Gastrocnemius medialis (tissue), 4 donors: ENCODE measurements at places on chromosomes 13 and 19.

GRCh38 chr13:98450026-98450425, 126.9 kb downstream of the STK24 start:
- DNase-seq: no peak

- no peak for DNase-seq
Observed at GRCh38 chr19:805600-806550, 8.6 kb downstream of the PTBP1 start.

DNA sequence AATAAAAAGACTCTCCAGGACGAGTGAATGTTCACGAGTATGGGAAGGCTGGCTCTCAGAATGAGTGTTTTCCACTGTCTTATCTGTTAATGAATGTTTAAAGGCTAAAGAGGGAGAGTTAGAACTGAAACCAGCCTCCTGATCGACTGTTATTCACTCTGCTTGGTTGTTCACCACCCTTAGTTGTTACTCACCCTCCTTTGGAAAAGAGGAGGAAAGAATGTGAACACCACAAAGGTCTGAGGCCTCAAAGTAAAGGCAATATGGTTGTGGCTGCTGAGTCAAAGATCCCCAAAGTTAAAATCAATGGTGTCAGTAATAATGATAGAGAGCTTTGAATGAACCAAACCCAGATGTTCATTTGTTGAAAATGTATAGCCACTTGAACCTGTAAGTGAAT, 1793.2 kb upstream of the PCDH20 start:
- DNase-seq: no peak

DNA sequence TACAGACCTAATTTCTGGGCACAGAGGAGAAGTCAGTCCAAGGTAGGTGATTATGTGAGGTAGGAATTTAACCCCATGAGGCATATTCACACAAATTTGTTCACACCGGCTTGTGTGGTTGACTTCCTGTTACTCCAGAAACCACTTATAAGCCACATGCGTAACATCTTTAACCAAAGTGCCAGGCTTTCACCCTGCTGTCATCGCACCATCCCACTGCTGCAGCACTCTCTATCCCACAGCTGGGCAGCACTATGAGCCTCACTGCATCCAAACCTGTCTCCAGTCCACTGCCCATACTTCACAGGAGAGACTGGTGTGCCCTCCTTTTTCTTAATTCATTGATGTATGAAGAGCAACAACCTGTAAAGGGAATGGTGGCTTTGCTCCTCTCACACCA, 128.2 kb upstream of the ARGLU1 start:
- no peak for DNase-seq

DNA sequence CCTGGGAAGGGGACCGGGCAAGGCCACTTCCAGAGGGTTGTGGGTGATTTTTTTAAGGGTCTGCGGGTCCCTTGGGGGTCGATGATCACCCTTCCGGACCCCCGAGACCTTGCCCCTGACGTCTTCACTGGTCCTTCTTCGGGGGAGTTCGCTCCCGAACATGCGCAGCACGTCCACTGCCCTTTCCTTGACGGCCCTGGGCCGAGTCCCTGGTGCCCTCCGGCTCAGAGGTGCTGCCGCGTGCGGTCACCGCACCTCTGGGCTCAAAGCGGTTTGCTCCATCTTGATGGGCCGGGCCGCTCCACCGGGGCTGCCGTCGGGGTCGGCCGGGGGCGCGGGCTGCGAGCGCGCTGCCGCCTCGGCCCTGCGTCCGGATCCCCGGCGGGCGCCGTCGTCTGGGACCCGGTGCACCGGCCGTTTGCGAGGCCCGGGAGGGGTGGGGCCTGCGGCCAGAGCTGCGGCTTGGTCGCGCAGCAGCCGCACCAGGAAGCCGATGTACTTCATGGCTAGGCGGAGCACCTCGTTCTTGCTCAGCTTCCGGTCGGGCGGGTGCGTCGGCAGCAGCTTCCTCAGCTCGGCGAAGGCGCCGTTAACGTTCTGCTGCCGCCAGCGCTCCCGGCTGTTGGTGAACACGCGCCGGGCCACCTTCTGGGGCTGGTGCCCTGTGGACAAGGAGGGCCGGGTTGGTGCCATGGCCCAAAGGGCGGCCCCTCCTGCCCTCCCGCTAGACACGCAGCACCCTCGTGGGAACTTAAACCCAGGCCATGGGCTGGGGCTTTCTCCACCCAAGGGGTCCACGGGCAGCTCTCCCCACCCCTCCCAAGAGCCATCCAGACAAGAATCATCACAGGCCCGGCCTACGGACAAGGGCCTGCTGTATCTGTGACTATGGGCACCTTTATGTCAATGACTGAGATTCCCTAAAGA, 3.3 kb downstream of the LYL1 start:
- peak; percentile 53 for DNase-seq

- peak; percentile 33 for DNase-seq
Observed at GRCh38 chr19:34712395-34713261, 21.4 kb upstream of the ZNF181 start.

DNA sequence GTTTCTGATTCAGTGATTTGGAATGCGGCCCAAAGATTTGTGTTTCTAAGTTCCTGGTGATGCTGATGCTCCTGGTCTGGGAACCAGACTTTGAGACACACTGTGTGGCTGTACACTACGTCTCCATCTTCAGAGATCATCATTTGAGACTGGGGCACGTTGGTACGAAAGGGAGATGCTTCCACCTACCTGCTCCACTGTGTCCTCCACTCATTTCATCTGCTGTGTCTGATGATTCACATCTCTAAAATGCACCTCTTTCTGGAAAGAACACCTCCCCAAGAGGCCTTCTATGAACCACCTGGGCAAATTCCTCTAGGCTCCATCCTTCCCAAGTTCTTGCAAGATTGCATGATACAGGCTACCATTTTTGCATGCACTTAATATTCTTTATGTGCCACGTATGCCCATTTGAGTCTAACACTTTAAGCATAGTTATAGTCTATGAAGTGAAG, 58.6 kb downstream of the ERCC5 start:
- DNase-seq: no peak

DNA sequence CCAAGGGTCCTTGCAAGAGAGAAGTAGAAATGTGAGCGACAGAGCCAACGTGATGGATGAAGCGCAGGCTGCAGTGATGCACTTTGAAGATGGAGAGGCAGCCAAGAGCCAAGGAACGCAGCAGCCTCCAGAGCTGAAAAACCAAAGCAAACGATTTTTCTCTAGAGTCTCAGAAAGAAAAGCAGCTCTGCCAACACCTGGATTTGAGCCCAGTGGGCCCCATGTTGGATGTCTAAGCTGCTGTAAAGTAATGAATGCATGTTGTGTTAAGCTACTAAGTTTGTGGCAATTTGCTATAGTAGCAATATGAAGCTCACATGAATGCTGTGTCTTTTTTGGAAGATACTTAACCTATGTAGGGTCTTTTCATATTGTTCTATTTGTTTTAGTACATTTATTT, 894.3 kb downstream of the EFNB2 start:
- DNase-seq: no peak

- DNase-seq: no peak
Observed at GRCh38 chr19:5806133-5806489, 1.2 kb downstream of the NRTN start.

- DNase-seq: no peak
Observed at GRCh38 chr13:97388373-97388772, 45.6 kb upstream of the RAP2A start.

DNA sequence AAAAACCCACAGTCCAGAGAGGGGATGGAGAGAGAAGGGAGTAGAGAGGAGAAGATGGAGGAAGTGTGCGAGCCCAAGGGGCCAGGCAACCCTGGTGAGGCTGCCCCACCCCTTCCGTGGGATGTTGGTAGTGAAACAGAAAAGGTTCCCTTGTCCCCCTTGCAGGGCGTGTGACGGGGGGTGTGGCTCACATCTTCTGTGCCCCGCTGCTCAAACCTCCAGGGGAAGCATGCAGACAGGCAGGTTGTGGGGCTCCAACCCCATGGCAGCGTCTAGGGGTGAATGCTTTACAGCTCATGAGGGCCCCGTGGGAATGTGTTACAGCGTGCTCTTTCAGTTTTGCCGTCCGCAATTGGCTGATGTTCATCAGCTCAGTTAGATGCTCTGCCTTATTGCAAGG, 14.7 kb upstream of the EVI5L start:
- DNase-seq: no peak

- DNase-seq: peak; percentile 88
Observed at GRCh38 chr19:55599842-55600661, at the start of gene ZNF524. ZNF524 (plus strand) TSS chr19:55600288; CDS start chr19:55602113, 1,825 bp downstream.

DNA sequence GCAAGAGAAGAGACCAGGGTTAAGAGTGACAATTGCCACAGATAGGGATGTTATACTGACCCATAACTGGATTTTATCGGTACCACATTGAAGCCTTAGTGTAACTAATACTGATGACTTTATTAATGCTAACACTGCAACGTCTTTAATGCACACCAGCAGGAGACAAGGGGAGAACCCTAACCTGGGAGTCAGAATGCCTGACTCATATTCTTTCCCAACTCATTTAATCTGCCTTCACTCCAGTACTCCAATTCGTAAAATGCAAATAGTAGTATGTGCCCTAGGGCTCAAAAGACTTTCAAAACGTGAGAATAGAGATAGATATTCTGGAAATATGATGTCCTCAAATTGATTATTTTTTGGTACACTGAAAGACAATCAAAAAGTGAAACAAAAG, 62.4 kb downstream of the GPC6 start:
- no peak for DNase-seq

- DNase-seq: peak; percentile 30
Observed at GRCh38 chr13:21055511-21056045, 5.8 kb downstream of the LATS2 start.

GRCh38 chr13:72561791-72562190, 165.6 kb downstream of the MZT1 start:
- DNase-seq: no peak

GRCh38 chr19:18603255-18603957, 3.2 kb downstream of the CRLF1 start:
- no peak for DNase-seq

DNA sequence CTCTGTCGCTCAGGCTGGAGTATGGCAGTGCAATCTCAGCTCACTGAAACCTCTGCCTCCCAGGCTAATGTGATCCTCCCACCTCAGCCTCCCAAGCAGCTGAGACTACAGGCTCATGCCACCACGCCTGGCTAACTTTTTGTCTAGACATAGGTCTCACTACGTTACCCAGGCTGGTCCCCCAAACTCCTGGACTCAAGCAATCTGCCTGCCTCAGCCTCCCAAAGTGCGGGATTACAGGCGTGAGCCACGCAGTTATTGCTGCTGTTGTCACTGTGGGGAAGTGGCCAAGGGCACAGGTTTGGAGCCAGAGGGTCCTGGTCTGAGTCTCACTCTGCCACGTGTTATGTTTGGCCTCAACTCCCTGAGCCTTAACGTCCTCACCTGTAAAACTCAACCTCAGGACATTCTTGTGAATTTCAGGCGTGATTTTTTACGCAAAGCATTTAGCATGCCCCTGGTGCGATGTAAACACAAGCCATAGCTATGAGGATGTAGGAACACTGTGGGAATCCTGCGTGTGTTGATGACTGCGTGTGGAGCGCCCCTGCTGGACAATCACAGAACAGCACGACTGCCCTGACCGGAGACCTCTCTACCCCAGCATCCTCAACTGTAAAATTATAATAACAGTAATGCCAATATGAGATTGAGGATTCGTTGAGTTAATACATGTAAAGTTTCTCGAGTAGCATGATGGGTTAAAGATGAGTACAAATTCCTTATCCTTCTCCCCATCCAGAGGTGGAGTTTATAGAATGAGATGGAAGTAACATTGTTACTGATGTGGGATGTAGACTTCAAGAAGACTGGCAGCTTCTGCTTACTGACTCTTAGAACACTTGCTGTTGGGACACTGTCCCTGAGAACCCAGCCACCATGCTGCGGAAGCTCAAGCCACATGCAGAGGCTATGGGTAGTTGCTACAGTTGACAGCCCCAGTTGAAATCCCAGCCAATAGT, 41.8 kb upstream of the PNMA8B start:
- DNase-seq: no peak

DNA sequence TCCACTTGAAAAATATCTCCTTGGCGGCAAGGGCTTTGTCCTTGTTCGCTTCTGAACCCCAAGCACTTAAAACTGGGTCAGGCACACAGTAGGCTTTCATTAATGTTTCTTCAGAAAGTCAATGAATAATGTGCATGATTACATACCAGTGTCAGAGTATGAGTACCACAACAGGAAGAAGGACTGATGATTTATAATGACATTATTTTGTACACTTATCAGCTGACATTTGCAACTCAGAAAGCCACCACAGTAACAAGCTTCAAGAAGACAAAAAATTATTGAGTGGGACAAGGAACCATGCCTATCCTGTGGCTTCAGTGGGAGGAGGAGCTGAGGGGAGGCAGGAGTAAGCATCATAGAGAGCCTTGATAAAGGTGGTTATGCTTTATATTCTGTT, 10.0 kb downstream of the POLR1D start:
- no peak for DNase-seq

- peak; percentile 49 for DNase-seq
Observed at GRCh38 chr13:32409561-32410421, 18.1 kb downstream of the N4BP2L1 start.

- no peak for DNase-seq
Observed at GRCh38 chr13:29532821-29533220, 62.7 kb downstream of the SLC7A1 start.

- no peak for DNase-seq
Observed at GRCh38 chr13:24099490-24099889, 61.0 kb upstream of the SPATA13 start.

DNA sequence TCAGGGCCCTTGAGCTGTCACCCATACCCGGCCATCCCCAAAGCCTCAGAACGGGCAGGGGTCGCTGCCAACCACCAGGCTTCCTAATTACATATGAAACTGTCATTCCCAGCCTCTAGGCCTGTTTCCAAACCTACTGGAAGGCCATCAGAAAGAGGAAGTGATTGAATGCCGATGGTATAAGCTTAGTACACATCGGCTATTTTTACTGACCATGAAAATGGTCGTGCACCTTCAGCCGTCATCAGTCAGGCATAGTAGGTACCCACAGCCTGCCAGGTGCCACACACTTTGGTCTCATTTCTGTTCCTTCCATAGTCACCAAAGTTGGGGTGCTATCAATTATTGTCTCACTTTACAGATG, 10.2 kb downstream of the KRI1 start:
- DNase-seq: no peak
